HS-27A (cell line): ENCODE measurements at places on chromosomes 13 and 19.

DNA sequence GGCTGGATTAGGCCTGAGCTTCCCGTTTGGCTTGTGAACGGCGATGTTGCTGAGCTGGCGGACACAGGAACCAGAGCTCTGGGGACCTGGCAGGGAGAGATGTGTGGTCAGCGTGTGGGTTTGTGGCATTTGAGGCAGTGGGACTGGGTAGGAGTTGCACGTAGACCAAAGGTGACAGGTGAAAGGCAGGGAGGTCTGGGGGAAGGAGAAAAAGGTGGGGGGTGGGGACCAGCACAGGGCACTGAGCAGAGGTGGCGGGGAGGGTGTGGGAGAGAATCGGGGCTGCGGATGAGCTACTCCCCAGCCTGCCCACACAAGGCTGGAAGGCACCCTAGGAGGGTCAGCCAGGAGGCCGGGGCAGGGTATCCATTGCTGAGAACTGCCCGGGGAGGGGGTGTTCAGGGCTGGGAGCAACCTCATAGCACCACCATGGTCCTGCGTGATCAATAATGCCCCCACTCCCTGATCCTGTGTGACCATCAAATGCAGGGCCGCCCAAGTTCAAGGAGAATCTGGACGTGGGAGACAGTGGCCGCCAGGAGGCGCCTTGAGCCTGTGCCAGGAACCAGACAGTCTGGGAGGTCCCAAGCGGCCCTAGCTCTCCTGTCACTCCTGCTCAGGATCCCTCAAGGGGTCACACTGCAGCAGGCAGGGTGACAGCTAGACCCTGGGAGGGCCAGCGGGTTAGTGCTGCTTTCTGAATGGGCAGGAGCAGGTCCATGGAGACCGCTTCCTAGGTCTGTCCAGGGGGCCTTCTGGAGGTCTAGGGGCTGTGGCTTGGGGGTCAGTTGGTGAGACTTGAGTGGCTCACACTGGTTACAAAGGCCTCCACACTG, 12.8 kb upstream of the SELENOW start:
- DNase-seq, result no peak

DNA sequence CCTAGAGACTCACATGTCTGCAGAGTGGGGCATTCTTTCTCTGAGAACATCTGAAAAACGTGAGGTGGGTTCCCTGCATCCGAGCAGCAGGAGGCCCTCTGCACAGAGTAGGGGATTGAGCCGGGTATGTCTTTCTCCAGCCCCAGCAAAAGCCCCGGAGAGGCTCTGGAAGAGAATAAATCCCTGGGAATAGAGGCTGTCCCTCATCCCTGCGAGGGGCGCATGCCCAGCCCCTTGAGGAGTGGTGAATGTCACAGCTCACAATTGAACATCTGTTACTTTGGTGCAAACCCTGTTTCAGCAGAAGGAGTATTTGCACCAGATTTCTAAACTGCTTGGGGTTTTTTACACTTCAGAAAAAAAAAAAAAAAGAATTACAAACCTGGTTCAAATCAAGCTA, 164.6 kb downstream of the FGF14 start:
- no peak for DNase-seq

- DNase-seq, result no peak
Observed at GRCh38 chr19:53989600-53990533, 1.6 kb upstream of the CACNG6 start.

DNA sequence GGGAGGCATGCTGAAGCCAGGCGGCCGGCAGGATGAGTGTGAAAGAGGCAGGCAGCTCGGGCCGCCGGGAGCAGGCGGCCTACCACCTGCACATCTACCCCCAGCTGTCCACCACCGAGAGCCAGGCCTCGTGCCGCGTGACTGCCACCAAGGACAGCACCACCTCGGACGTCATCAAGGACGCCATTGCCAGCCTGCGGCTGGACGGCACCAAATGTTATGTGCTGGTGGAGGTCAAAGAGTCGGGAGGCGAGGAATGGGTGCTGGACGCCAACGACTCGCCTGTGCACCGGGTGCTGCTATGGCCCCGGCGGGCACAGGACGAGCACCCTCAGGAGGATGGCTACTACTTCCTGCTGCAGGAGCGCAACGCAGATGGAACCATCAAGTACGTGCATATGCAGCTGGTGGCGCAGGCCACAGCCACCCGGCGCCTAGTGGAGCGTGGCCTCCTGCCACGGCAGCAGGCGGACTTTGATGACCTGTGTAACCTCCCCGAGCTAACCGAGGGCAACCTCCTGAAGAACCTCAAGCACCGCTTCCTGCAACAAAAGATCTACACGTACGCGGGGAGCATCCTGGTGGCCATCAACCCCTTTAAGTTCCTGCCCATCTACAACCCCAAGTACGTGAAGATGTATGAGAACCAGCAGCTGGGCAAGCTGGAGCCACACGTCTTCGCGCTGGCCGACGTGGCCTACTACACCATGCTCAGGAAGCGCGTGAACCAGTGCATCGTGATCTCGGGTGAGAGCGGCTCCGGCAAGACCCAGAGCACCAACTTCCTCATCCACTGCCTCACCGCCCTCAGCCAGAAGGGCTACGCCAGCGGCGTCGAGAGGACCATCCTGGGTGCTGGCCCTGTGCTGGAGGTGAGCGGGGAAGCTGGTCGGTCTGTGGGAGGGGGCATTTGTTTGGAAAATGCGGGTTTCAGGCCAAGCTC, 26.4 kb downstream of the MYO9B start:
- DNase-seq, result no peak

DNA sequence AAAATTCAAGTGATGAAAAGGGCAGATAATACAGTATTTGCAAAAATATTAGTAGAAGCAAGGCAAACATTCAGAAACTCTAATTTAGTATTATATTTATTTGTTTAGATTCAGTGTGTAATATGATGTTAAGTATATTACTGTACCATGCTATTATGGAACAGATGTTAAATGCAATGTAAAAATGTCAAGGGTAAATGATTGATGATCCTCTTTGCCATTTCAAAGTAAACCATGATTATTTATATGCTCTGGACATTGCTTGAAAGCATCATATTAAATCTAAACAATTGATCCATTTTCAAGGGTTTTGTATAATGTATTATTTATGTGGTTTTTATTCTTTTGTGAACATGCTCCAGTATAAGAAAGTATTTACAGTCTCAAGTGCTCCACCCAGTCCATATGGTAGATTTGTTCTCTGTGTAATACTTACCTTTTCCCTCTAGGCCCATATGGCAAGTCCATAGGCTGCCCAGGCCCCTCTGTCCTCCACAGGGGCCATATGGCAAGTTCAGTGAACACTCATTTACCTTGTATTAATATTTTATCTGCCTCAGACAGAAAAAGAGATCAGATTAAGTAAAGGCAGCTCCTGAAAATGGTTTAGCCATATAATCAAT, 353.5 kb downstream of the DACH1 start:
- no peak for DNase-seq

DNA sequence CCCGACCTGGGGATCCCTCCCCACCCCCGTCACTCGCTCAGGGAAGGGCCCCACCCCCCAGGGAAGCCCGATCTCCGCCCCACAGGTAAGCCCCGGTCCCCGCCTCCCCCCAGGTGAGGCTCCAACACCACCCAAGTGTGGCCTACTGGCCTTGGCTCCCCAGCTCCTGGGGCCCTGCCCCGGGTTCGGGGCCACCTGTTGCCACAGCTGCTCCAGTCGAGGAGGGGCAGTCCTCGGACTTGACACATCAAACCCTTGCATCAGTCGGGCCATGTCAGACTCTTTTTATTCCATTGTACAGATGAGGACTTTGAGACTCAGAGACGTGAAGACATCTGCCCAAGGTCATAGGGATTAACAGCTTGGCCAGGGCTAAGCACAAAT, 512 bp downstream of the CC2D1A start:
- no peak for DNase-seq

GRCh38 chr13:93066187-93066586, 160.4 kb upstream of the GPC6 start:
- DNase-seq, result peak; percentile 4

DNA sequence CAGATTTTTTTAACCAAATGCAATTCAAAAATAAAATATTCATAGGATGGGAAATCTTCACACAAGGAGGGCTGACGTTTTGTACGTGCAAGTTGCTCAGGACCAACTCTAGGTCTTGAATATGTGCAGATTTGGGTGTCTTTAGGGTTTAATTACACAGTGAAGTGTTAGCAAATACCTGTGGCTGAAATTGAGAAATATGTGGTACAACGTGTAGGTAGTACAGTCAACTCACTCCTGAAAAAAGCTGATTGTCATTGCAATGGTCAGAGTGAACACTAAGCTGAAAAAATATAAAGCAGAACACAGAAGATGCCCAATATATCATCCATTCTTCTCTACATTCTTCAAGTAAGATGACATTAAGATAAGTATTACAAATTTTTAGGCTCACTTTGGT, 314.3 kb downstream of the SLITRK1 start:
- no peak for DNase-seq

GRCh38 chr13:32340914-32341313, 25.6 kb downstream of the BRCA2 start:
- DNase-seq, result no peak

DNA sequence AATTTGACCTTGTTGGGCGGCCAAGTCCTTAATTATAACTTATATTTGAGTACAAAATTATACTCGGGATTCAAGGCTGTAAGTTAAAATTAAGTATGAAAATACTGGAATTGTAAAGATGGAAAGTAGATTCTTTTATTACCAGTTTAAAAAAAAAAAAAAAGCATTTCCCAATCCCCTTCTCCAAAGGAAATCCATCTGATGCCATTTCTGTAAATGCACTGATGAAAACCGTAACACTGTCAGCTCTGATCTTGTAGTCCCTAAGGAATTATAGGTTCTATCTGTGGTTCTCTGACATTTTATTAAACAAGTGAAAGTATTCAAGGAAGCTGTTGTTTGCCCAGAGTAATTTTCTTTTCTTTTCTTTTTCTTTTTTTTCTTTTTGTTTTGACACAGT, 41.6 kb upstream of the HNRNPA1L2 start:
- DNase-seq, result no peak

DNA sequence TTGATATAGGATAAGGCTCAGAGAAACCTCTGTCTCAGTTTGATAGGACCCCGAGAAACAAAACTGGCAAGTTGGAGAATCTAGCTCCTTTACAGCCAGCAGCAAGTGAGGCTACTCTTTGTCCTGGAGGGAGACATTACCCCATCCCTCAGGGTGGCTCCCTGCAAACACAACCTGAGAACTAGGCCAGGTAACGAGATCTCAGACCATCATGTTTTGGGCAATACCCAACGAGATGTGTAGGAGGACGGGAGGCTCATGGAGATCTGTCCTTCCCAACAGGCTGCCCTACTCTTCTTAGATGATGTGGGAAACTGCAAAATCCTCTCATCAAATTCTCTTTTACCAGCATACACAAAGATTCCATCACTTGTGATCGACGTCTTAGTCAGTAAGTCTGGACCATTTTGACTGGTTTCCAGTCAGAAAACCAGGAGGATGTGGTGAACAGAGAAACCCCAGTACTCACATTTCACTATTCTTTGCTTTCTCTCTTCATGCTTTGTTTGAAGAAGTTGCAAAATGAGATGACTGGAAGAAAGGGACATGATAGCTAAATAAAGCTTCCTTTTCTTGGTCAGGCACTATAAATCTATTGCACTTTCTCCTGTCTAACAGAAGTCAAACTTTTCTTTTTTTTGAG, 6.0 kb upstream of the CTU1 start:
- no peak for DNase-seq

- DNase-seq, result no peak
Observed at GRCh38 chr19:38497907-38498306, 64.4 kb downstream of the RYR1 start.

DNA sequence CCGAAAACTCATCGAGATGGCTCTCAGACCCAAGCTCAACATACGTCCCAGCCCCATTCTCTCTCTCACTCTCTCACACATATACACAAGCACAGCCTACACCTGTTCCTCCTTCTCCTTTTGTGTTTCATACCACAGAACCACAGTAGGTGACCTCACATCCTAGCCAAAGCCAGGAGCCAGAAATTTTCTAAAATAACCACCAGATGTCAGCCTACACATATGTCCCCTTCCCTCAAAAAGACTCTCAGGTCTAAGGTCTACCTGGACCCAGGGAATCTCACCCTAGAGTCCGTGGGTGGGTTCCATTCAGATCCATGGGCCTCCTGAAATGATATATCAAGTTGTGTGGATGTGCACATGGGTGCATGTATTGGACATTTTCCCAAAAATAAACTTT, 104.2 kb upstream of the IPO5 start:
- DNase-seq, result no peak

GRCh38 chr19:55486971-55487923, 989 bp upstream of the SSC5D start:
- peak; percentile 92 for DNase-seq

DNA sequence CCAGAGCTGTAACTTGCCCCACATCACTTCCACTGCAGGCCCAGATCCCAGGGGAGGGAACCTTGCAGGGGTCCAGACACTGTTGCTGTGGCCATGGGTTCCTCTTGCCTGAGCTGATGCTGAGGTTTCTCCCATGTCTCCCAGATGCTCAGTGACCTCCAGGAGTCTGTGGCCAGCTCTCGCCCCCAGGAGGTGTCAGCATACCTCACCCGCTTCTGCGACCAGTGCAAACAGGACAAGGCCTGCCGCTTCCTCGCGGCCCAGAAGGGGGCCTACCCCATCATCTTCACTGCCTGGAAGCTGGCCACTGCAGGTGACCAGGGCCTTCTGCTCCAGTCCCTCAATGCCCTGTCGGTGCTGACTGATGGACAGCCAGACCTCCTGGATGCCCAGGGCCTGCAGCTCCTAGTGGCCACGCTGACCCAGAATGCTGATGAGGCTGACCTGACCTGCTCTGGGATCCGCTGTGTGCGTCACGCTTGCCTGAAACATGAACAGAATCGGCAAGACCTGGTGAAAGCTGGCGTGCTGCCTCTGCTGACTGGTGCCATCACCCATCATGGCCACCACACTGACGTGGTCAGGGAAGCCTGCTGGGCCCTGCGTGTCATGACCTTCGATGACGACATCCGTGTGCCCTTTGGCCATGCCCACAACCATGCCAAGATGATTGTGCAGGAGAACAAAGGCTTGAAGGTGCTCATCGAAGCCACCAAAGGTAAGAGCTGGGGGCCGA, 12.1 kb upstream of the SLC25A42 start:
- DNase-seq, result no peak

GRCh38 chr19:28159065-28159464, 1053.9 kb downstream of the UQCRFS1 start:
- no peak for DNase-seq

DNA sequence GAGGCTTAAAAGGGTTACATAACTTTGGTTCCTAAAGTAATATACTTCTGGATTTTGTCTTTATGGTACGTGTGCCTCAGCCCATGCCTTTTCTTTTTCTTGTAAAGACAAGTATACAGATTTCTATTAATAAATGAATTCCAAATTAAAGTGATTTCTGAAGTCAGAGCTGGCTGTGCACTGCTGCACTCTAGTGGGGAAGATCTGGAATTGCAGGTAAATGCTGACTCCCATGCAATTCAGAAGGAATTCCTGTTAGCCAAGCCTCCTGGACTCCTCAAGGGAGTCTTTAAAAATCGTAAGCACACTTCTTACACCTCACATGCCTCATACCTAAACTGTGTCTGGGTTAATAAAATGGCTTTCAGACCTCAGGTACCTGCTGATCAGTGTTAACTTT, 118.4 kb upstream of the SLC7A1 start:
- no peak for DNase-seq

DNA sequence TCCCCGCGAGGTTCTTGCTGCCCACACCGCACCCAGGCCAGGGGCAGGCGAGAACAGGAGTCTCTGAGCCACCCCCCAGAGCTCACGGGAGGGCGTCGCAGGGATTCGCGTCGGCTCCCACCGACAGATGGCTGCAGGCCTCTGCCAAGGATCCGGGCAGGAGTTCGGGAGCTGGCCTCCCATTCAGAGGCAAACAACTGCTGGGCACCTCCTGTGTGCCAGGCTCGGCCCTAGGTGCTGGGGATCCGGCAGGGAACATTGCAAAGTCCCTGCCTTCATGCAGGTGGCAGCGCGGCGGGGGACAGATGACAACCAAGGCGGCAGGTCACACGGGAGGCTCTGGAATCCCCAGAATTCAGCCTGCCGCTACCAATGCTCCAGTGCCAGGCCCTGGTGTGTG, 25.3 kb downstream of the LRRC4B start:
- no peak for DNase-seq
